ENCODE measurements at places on chromosomes 11 and 22. TPM values are rescaled to one million over a fixed set of nuclear protein-coding genes. Genes with fewer than 3 reads are reported as not detected.

SLC7A4 gene
- total RNA-seq: 7.2 TPM

SCUBE1 gene
- 1.4 TPM for total RNA-seq

GPR83 gene
- total RNA-seq: 0.39 TPM

MCHR1 gene
- 1.7 TPM for total RNA-seq

LSP1 gene
- total RNA-seq: 323 TPM

KIAA0930 gene
- 90.9 TPM for total RNA-seq

TNNI2 gene
- total RNA-seq: not detected

ALX4 gene
- not detected for total RNA-seq

OR52N4 gene
- not detected for total RNA-seq

UPB1 gene
- total RNA-seq: 2.2 TPM

ZNF280B gene
- 4.3 TPM for total RNA-seq

HBE1 gene
- not detected for total RNA-seq

FXYD6 gene
- 105 TPM for total RNA-seq

IGF2 gene
- total RNA-seq: 136 TPM

TMEM191B gene
- not detected for total RNA-seq

RFPL2 gene
- total RNA-seq: not detected

MEI1 gene
- 1.3 TPM for total RNA-seq

LRRC74B gene
- not detected for total RNA-seq

MOGAT2 gene
- not detected for total RNA-seq

RIMBP3B gene
- not detected for total RNA-seq

OR51D1 gene
- not detected for total RNA-seq

KCNE3 gene
- 9.2 TPM for total RNA-seq

SLC22A9 gene
- 0.06 TPM for total RNA-seq

MS4A3 gene
- not detected for total RNA-seq

PARVG gene
- total RNA-seq: 48.6 TPM

DLG2 gene
- 39.5 TPM for total RNA-seq

CASP1 gene
- 21.1 TPM for total RNA-seq

ANO9 gene
- 0.52 TPM for total RNA-seq

SEPTIN3 gene
- total RNA-seq: 2.8 TPM

KRTAP5-8 gene
- not detected for total RNA-seq

RRM1 gene
- total RNA-seq: 36.3 TPM

APOBEC3H gene
- total RNA-seq: not detected

AP5B1 gene
- total RNA-seq: 17.2 TPM

MAP4K2 gene
- 18.7 TPM for total RNA-seq

LGR4 gene
- total RNA-seq: 17.3 TPM

RBX1 gene
- 42.2 TPM for total RNA-seq

NRXN2 gene
- 17.1 TPM for total RNA-seq

LRRC75B gene
- 7.8 TPM for total RNA-seq

KAT5 gene
- total RNA-seq: 89.6 TPM

RHOD gene
- 2.2 TPM for total RNA-seq

SIK2 gene
- 27.8 TPM for total RNA-seq

FANCF gene
- 12.2 TPM for total RNA-seq

TH gene
- 433 TPM for total RNA-seq

PAMR1 gene
- 25.7 TPM for total RNA-seq

OR2AG2 gene
- total RNA-seq: not detected
